HT1080 (cell line): ENCODE measurements at places on chromosomes 6 and 20. TPM values are rescaled to one million over a fixed set of nuclear protein-coding genes. Genes with fewer than 3 reads are reported as not detected.

Gene LY6G6F
- not detected in 2 replicates for total RNA-seq

Gene FLRT3
- total RNA-seq: 3.0 and 4.0 TPM in 2 replicates

Gene RPN2
- total RNA-seq: 206 and 231 TPM in 2 replicates

Gene CLVS2
- not detected in 2 replicates for total RNA-seq

Gene NCOA3
- total RNA-seq: 11.0 and 13.8 TPM in 2 replicates

GRCh38 chr6:28218312-28219248 is 6.5 kb upstream of the ZSCAN9 start:
- DNase-seq: peak; percentile 64

DNA sequence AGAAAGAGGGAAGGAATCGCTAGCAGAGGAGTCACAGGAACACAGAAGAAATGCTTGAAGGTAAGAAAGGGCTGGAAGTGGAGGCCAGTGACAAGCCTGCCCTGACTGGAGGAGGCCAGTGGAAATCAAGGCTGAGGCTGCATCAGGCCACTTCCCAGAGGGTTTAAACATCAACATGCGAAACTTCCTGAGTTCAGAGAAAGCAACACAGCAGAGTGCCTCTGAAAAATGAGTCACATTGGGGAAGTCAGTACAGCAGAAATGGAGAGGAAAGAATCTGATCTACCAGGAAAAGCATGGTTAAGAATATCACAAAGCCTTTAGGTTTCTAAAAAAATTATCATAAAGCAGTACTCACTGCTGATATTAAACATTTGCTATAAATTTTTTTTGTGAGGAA is 23.3 kb downstream of the NAPB start:
- DNase-seq: peak; percentile 56

DNA sequence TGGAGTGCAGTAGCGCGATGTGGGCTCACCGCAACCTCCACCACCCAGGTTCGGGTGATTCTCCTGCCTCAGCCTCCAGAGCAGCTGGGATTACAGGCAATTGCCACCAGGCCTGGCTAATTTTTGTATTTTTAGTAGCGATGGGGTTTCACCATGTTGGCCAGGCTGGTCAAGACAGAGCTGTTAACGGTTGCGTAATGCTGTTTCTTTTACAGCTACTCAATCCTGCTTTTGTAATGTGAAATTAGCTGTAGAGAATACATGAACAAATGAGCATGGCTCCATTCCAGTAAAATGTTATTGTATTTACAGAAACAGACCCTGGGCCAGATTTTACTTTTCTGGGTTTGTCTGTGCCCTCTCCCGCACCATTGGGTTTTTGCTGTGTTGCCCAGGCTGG is 1.9 kb downstream of the PNLDC1 start:
- DNase-seq: no peak

- no peak for DNase-seq
Observed at GRCh38 chr6:63418741-63419140, 99.0 kb upstream of the LGSN start.

DNA sequence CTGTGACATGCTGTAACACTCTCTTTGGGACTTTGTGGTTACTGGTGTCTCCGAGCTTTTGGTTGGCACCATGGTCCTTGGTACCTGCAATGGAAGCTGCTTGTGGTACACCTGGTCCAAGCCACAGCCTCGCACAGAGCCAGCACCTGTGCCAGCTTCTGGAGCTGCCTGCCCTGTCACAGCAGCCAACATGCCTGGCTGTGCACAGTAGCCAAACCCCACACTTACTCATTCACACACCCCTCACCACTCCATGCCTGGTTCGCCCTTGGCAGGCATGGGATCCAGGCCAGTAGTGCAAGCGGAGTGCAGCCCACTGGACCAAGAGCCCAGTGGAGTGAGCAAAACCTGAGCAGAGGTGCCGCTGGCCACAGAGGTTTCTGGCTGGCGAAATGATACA is 459.9 kb downstream of the TBC1D32 start:
- no peak for DNase-seq

GRCh38 chr6:103047567-103047966 is 1654.1 kb downstream of the GRIK2 start:
- DNase-seq: no peak

DNA sequence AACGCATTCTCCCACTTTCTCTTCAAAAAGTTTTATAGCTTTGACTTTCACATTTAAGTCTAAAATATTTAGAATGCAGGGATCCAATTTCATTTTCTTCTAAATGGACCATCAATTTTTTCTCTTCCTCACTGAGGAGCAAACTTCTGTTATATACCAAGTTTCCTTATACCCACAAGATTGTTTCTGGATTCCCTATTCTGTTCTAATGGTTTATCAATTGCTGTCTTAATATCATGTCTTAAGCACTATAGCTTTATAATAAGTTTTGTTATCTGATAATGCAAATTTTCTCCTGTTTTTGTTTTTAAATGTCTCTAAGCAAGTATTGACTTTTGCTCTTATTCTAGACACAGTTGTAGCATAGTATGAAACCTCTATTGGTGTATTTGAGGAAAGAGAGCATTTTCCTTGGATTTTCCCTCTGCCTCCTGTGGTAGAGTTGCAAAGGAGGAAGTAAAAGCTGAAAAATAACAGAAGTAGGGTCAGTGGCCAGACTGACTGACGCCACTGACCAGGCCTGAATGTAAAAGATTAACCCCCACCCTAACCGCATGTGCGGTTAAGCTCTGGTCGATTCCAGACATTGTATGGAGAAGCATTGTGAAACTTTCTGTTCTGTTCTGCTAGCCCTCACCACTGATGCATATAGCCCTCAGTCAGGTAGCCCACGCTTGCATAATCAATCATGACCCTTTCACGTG is 40.3 kb downstream of the GPX5 start:
- DNase-seq: no peak

GRCh38 chr20:35008411-35009342 is 53.0 kb downstream of the MYH7B start:
- no peak for DNase-seq

DNA sequence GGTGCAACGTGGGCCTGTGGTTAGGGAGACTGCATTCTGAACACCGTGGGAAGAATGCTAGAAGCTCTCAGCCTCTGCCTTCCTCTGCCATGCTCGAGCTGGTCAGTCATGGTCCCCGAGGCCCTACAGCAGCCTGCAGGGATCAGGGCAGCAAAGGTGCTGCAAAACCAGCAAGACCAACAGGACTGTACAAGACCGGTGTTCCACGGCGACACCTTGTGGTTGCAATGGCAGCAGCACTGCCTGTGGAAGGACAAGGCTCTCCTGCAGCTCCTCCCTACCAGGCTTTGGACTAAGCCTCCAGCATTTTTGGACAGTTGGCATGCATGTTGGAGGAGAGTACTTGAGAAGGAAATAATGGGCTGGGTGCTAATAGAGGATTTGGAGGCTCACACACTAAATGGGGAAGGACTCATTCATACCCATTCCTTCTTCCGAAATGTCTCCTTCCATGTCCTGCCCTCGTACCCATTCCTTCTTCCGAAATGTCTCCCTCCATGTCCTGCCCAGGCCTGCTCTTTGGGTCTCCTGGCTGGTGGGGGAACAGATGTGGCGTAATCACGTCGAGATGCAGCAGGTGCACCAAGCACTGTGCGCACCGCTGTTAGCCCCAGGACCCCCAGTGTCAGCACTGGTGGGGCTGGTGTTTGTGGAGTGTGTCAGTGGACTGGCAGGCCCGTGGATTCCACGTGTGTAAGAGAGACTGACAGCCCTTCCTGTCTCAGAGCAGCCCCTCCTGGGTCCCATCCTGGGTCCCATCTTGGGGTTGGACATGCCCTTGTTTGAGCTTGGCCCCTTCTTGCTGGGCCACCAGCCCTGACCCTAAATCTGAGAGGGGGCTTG is 18.6 kb upstream of the MYT1 start:
- no peak for DNase-seq

DNA sequence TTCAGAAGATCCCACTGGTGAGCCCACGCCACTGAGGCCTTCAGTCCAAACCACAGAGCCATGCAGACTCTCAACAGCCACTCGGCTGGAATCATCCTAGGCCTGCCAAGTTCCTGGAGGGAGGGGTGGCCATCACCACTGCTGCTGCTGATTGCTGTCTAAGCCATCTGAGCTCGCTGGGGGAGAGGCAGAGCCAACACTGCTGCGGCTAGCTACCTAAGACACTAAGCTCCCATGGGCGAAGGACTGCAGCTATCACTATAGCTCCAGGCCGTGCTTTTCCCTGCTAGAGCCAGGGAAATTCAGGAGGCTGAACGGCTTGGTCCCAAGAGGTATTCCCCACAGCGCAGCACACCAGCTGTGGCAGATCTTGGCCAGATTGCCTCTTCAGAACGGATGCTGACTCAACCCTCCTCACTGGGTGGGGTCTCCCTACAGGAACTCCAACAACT is 73.6 kb downstream of the TBC1D32 start:
- DNase-seq: peak; percentile 84

GRCh38 chr20:38199501-38200390 is 34.7 kb upstream of the TGM2 start:
- DNase-seq: no peak

GRCh38 chr6:149054559-149055194 is 262.8 kb upstream of the TAB2 start:
- no peak for DNase-seq

DNA sequence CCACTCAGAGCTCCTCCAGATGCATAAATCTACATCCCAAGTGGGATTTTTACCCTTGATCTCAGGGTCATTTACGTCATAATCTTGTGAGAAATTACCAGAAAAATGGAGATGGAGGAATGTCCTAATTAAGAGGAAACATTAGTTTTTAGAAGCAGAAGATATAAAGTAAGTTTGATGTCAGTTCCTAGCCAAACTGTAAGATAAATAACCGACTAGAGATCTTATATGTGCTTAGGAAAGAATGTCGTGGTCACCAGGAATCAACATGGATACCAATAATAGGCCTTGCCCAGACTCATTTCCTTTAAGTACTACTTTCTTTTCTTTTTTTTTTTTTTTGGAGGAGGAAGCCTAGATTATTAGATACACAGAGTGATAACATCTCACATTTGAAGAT is 186.9 kb downstream of the UTRN start:
- no peak for DNase-seq

- no peak for DNase-seq
Observed at GRCh38 chr6:53898026-53898795, 103.4 kb downstream of the LRRC1 start.

DNA sequence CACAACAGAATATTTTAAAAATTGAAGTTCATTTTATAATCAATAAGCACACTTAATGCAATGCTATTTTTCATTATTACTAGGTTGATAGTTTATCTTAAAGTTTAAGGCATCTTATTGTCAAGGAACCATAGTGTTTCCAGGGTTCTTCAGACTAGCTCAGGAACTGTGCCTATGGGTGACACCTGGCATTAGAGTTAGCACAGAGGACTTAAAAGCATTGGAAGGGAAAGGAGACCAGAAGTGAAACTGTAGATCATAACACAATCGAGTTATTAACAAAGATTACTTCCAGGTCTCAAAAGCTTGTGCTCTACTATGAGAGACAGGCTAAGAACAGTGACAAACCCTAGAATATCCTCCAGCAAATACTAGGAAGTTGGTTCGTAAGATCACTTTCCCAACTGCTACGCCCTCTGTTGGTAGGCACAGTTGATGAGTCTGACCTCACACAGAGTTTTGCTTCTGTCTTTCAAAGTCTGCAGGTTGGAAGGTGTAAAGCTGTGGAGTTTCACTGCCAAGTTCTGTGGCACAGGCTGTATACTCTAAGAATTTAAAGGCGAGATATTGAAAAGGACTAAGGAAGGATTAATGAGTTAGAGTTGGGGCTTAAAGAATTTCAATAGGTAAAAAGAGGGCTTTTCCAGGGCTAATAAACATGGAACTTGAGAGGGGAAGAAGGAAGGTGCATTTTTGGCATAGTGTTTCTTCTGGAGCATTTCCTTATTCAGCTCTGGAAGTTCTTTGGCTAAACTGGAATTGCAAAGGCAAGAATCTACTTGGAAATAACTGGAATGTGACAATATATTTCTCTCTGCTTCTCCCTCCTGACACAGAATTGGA is 531.3 kb upstream of the JAG1 start:
- peak; percentile 57 for DNase-seq
